ENCODE measurements at places on chromosomes 12 and 14.

DNA sequence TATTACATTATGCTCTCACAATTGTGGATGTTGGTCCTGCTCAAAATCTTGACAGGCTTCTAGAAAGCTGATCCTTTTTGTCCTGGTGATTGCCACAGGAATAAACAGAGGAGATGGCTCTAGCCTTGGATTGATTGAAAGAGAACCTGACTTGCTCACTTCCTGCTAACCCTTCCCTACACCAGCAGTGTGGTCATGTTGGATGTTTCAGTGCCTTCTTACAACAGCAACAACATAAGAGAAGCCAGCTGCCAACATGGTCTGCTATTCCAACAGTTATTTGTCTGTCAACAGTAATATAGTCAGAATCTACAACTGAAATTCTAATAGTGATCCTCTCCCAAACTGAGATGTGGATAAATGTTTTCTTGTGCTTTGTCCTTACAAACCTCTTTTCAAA is 311.6 kb upstream of the DIO2 start:
- no peak for DNase-seq

DNA sequence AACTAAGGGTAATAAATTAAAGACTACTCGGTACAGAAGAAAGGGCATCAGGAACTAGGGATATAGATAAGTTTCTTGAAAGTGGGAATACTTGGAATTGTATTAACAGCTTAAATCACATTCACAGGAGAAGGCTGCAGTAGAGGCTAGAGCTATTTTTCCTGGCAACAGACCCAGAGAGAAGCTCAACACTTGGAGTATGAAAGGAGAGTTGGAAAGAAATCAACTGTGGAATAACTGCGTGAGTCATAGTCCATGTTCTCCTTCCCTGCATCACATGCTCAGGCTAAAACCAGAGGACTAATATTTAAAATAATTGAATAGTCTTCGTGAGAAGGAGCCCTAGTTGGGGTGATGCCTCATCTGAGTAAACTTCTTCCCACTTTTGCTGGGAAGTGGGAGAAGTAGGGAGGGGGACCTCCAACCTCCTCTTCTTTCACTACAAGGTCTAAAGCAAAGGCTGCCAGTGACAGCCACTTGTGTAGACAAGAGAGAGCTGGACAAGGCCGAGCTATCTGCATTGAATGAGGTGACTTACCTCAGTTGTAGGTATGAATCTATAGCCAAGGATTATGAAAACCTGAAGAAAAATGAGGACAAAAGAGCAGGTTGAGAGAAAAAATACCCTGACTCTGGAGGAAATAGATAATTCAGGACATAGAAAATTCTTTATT is 32.7 kb downstream of the DYRK2 start:
- DNase-seq, result no peak

DNA sequence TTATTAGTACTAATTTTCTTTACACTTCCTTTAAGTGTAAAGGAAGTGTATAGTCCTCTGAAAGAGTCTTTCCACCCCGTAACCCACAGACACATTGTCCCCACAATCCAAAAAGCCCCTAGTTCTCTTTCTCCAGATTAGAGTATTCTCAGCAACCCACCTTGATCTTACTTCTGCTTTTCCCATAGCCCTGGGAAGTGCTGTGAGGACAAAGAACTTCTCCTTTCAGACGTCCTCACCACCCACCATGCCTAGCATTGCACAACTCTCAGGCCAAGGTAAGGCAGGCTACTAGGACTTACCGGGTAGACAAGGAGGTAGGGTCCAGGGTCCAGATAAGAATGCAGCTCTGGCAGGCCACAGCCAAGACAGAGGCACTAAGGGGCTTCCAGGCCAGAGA is 7.4 kb downstream of the AAAS start:
- no peak for DNase-seq

GRCh38 chr12:123142921-123143735 is 7.8 kb downstream of the PITPNM2 start:
- DNase-seq, result no peak

GRCh38 chr12:46404225-46404631 is 31.7 kb upstream of the SLC38A2 start:
- DNase-seq, result no peak

DNA sequence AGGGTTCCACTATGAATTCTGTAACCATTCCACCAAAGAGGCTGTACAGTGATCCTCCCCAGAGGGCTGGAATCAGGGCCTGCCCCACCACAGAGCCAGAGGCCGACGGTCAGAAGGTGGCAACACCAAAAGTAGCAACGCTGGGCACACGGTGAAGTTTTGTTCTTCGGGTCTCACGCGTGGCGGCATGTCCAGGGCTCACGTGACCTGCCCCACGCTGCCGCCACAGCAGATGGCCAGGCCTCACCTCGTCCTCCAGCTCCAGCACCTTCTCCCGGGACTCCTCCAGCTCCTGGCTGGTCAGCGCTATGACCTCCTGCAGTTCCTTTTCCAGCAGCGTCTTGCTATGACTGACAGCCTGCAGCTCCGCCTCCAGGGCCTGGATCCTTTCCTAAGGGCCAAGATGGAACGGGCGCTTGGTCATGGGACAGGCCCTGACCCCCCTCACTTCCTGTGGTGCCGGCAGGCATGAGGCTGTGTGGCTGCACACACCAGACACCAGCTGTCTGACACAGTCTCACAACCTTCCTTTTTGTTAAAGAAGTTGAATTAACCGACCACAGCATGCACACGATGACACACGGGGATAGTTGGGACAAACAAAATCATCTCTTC is 22.4 kb upstream of the ANKLE2 start:
- DNase-seq, result no peak

- DNase-seq, result no peak
Measured at GRCh38 chr14:69539631-69540410, 34.9 kb downstream of the CCDC177 start.

GRCh38 chr14:32304296-32304695 is 24.8 kb upstream of the AKAP6 start:
- no peak for DNase-seq

- no peak for DNase-seq
Measured at GRCh38 chr12:105961821-105962671, 176.7 kb downstream of the NUAK1 start.

- DNase-seq, result no peak
Measured at GRCh38 chr12:22828066-22828465, 203.1 kb downstream of the ETNK1 start.

DNA sequence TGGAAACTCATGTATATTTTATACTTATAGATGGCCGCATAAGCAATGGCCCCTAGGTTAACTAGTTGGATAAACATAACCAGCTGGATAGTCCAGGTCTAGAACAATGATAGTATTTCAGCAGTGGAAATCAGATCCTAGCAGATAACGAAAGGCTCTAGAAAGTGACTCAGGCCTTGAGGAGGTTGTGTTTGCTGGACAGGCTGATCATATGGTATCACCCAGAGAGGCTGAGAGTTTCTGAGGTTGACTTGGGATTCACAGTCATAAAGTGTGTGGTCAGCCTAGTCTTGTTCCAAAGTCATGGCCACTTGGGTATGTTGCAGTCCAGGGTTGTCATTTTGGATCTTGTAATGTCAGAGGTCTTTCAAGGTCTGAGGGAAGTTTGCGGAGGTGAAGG is 16.8 kb downstream of the FLVCR2 start:
- DNase-seq, result no peak

GRCh38 chr14:100784523-100785337 is 41.2 kb upstream of the MEG3 start:
- no peak for DNase-seq

DNA sequence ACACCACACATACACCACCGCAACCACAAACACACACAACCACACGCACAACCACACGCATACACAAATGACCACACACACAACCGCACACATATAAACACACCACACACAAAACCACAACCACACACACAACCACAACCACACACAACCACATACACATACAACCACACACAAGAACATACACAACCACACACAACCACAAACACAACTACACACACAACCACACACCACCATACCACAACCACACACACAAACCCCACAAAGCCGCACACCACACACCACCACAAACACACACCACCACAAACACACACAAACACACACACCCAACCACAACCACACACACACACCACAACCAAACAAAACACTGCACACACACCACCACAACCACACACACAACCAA is 107.5 kb upstream of the FZD10 start:
- no peak for DNase-seq

GRCh38 chr12:104734541-104735095 is 223.5 kb downstream of the SLC41A2 start:
- DNase-seq, result no peak

DNA sequence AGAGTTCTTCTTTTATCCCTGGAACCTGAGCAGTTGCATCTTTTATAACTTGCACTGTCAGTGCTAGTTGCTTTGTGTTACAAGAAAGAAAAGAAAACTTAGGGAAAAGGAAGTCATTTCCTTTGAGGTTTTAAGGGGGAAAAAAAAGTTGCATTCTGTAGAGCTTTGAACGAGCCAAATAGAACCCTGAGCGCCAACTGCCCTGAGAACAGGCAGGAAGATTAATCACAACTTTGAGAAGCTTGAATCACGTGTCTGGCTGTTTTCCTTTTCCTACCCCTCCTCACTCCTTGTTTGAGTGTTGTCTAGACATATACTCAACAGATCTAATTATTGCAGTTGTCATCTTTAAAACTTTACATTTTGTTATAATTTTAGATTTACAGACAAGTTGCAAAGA is 12.5 kb downstream of the PCNX1 start:
- DNase-seq, result no peak

All from NCI-H748 treated with DMSO at 0.1 percent for 48 hours (cell line).